ENCODE measurements at places on chromosomes 12 and 14.

DNA sequence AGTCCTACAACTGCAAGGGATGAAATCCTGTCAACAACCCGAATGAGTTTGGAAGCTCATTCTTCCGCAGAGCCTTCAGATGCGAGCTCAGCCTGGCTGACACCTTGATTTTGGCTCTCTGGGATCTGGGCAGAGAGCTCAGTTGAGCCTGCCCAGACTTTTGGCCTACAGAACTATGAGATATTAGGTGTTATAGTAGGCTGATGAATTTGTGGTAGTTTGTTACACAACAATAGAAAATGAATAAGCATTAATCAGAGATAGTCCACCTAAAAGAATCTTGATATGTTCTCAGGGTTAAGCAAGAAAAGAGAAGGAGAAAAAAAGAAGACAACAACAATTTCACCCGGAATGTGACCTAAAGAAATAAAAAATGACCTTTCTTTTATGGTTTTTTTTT, 30.4 kb upstream of the GZMB start:
- no peak for DNase-seq

DNA sequence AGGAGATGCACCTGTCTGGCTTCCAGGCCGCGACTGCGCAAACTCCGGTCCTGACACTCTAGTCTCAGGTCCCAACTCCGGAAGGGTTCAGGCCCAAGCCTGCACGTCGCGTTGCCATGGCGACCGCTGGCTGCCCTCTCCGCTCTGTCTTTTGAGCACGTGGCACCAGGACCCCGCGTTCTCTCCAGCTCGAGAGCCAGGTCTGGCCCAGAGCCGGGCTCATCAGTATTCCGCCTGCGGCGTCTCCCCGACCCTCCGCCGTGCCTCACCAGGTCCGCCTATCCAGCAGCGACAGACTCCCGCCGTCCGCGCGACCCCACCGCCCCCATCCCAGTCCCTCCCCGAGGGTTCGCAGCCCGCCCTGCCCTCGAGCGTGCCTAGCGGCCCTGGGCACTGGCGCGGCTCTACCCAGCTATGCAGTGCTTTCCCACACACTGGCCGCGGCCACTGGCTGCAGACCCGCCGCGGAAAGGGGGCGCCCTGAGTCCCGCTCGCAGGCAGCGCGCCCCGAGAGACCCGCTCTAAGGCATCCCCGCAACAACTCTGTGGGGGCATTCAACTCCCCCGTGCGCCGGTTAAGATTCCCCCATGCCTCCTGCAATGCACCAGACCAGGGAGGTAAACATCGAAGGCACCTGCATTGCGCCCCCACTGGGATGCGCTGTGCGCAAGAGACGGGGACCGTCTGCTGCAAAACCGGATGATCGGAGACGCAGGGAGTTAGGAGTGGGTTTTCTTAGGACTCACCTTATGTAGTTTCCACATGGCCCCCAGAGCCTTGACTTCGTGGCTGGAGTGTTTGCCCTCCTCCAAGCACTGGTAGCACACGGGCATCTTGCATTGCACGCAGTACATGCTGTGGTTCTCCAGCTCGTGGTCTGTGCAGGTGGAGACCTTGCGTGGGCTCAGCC, 1.3 kb downstream of the TRIM9 start:
- peak; percentile 40 for DNase-seq

GRCh38 chr14:69151458-69152180, 1.3 kb downstream of the DCAF5 start:
- peak; percentile 79 for DNase-seq

GRCh38 chr12:105077435-105077834, 6.8 kb downstream of the ALDH1L2 start:
- DNase-seq = no peak

- no peak for DNase-seq
Measured at GRCh38 chr14:28754209-28754985, 12.2 kb upstream of the FOXG1 start.

- DNase-seq = no peak
Measured at GRCh38 chr14:90429236-90429635, 32.4 kb downstream of the CALM1 start.

DNA sequence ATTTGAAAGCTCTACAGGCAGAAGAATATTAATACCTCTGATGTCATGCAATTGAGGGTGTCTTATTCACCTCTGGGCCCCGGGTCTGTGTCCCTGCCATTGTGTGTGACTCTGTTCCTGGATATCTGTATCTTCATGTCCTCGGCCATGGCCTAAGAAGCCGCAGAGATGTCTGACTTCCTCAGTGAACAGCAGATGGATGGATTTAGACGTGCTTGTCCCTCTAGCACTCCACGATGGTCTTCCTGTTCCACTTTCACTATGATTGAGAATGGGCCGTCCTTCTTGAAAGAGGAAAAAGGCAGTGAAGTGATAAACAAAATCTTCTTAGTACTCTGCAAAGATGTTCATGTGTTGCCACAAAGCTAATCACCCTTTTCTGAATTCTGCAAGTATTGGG, 217.4 kb downstream of the SLC41A2 start:
- DNase-seq = peak; percentile 30

DNA sequence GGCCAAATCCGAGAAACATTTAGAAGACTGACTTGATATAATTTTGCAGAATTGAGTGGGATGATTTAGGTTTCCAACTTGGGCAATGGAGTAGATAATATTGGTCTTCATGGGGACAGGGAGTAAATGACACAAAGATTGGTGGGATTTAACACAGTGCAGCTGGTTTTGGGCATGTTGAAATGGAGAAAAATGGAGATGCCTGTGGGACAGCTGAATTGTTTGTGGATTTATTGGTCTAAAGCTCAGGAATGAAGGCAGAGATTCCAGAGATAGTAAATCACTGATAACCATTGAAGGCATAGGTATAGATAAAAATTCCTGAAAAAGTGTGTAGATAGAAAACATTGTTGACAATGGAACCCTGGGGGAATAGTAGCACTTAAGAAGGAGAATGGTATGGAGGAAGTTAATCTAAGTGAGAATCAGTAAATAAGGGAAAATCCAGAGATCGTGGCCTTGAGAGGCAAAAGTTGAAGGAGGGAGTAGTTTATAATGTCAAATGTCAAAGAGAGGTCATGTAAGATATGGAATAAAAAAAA, 120.9 kb upstream of the ATP2B1 start:
- DNase-seq = no peak

GRCh38 chr12:124898200-124898922, 16.1 kb downstream of the UBC start:
- peak; percentile 67 for DNase-seq

GRCh38 chr12:58254463-58255100, 313.2 kb downstream of the ATP23 start:
- DNase-seq = no peak

DNA sequence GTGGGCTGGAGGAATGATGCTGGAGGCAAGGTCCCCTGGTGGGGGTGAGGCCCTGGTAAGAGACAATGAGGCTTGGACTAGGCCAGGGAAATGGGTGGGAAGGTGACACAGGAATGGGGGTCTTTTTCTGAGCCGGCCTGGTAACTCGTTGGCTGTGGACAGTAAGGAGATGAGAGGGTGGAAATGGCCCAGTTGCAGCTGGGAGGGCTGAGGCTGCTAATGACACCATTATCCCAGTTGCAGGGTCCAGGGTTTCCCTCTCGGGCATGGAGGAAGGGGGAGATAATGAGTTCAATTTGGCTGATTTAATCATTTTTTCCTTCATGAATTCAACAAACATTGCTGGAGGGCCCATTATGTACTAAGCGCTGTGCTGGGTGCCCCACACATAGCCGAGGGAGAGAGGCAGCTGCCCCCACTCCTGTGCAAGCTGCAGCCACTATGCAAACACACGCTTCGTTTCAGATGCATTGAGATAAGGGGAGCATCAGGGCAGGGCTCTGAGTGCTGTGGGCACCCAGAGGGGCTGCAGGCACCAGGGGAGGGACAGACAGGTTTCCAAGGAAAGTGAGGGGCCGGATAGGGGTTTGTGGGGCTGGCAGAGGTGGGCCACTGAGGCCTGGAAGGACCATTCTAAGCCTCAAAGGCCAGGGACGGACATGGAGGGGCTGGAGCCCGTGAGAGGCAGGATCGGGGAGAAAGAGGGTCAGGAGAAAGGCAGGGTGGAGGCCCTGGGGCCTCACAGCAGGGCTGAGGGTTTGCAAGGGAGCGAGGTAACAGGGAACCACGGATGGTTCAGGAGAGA, 43.2 kb upstream of the MEG3 start:
- DNase-seq = no peak

GRCh38 chr14:57375156-57375555, 15.2 kb upstream of the NAA30 start:
- no peak for DNase-seq

- no peak for DNase-seq
Measured at GRCh38 chr14:35262436-35262835, 29.7 kb upstream of the PSMA6 start.

DNA sequence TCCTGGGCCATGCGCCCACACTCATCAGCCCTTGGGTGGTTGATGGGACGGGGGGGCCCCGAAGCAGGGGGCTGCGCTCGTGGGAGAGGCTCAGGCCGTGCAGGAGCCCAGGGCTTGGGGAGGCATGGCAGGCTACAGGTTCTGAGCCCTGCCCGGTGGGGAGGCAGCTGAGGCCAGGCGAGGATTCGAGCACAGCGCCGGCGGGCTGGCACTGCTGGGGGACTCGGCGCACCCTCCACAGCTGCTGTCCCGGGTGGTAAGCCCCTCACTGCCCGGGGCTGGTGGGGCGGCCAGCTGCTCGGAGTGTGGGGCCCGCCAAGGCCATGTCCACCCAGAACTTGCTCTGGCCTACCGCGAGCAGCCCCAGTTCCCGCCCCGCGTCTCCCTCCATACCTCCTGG, 295.8 kb upstream of the SEL1L start:
- DNase-seq = no peak

DNA sequence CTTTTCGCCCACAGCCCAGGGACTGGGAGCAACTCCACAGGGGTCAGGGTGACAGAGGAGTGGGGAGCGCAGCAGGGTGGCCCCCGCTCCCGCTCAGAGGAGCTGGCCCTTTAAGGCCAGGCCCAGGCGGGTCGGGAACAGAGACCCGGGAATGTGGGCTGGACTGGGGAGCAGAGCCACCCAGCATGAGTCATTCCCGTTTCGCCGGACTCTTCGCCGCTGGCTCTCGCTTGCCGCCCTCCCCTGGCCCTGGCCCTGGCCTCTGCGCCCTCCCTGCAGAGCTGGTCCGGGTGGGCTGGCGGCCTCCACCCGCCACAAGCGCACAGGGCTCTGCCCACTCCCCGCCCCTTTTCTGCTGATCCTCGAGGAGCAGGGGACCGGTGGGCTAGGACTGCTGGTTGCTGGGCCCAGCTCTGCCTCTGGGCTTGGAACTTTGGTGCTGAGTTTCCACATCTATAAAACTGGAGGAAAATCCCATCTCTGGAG, 92.8 kb downstream of the NINJ2 start:
- no peak for DNase-seq

- DNase-seq = no peak
Measured at GRCh38 chr14:32244404-32244803, 41.3 kb upstream of the RNU6-8 start.

GRCh38 chr14:51095854-51096823, 1.2 kb upstream of the TRIM9 start:
- DNase-seq = no peak

DNA sequence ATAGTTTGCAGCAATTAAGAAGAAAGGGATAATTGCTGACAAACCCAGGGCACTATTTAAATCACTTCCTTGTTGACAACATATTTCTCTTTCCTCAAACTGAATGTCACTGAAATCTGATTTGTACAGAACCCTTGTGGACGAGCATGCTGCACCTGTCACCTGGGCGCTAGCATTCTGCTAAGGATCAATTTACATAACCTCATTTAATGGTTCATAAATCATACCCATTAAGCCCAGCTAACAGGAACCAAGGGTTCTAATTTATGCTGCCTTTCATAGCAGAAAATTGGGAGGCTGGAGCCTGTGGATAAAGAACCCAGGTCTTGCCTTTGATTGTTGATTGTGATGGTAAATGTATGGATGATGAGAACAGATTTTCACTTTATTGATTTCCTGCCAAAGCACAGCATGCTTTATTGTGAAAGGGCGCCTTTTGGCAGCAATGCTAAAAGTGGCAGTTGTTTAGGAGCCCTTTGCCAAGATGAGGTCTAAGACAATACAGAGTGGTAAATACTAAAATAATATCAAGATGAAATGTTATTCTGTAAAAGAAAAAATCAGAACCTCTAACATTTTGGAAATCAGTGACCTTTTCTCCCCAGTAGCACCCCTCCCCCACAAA, 95.4 kb downstream of the NKX2-1 start:
- no peak for DNase-seq

DNA sequence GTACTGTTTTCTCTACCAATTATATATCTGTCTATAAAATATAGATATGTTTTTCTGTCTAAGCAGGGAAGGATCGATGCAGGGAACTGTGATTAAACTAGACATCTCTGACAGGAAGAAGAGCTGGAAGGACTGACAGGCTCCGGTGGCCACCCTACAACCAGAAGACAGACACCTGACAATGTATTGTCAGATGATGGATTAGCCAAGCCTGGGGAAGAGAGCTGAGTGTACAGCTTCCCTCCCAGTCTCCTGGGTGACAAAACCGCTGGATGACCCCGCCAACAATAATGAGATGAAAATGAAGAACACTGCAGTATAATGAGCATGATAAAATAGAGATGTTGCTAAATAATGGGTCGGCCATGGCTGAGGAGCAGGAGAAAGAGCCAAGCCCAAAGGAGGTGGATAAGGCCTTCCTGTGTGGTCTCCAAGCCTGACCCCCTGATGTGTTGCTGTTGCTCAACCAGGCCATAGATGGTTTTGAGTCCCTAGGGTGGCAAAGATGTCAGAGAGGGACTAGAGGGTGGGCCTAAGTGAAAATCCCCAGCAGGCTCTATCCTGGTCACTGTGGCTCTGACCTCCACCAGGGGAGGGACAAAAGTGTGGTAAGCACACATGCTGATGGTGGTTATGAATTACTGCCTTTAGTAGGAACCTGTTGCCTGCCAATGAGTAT, 28.2 kb downstream of the DHRS2 start:
- no peak for DNase-seq
